ENCODE measurements at places on chromosomes 5 and 9. TPM values are rescaled to one million over a fixed set of nuclear protein-coding genes. Genes with fewer than 3 reads are reported as not detected.

DNA sequence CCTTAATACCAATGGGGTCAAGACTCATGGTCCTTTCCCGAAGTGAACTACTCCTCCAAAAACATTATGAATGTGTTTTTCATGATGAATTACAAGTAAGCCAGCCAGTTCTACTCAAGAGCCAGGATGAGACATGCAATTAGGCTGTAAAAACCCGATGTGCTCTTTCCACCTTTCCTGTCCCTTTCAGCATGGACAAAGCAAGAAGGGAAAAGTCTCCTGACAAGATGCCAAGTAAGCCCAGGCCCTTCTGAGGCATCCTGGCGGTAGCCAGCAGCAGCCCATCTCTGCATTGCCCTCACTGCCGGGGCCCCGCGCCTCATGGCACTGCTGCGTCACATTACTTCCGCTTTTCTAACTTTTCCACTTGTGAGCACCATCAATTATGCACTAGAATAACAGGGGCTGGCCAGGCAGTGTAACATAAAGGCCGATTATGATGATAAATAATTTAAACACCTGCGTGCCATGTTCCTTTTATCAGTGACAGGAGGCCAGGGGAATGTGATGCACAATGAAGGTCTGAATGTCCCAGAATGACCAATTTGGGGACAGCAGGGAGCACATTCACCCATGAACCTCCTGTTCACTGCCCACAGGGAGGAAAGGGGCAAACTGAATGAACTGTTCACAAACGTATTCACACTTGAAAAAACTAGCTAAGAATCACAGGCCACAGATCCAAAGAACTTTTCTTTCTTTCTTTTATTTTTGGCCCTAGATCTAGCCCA lies 37.4 kb downstream of the EFNA5 start:
- DNase-seq = no peak

Gene DDX31
- 7.7 TPM for total RNA-seq

- no peak for DNase-seq
Observed at GRCh38 chr5:72213482-72213881, 106.2 kb downstream of the MAP1B start.

DNA sequence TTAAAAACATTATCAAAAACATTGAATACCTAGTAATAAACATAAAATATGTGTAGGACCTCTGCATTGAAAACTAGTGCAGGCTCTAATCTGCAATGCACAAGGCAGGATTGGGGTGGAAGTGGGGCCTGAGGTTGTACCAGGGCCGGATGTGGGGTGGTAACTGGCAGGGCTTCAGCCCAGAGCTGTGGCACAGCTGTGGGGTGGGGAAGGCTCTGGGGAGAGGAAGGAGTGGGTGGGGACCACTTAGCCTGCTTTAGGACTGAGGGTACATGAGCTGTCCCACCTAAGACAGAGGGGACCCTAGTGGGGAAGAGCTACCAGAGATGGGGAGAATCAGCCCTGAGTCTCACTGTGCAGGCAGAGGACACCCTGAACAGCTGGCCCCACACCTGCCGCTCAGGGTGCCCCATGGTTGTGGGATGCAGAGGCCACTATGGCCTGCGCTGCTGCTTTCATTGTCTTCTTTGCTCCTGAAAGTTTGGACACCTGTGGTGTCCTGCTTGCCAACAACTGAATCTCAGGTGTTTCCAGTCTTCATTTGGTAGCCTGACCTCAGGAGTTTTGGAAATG lies 311.4 kb downstream of the TLE4 start:
- no peak for DNase-seq

GRCh38 chr5:9112520-9113291 lies 433.2 kb downstream of the SEMA5A start:
- no peak for DNase-seq

- DNase-seq = no peak
Observed at GRCh38 chr9:89983411-89983810, 378.6 kb downstream of the GADD45G start.

Gene PTBP3
- total RNA-seq = 18.7 TPM

Gene HINT2
- total RNA-seq = 71.5 TPM

Gene ANKRD18B
- 0.40 TPM for total RNA-seq

Gene MIGA2
- total RNA-seq = 22.1 TPM

Gene TAF11L10
- total RNA-seq = not detected

Gene POC5
- total RNA-seq = 2.8 TPM

DNA sequence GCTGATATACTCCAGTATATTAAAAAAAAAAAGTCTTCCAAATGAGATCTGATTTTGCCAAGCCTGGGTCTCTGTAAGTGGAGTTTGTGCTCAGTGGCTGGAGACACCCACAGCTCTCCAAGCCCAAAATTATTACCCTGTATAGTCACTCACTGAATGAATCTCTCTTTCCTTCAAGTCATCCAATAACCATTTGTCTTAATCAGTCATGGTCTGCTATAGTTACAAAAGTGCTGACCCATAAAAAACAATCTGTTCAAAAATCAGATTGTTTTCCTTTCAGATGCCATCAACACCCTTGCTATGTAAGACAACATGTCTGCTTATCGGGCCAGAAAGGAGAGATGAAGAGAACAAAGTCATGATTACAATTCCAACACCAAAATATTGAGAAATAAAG lies 159.4 kb upstream of the FST start:
- no peak for DNase-seq

GRCh38 chr5:359301-359897 lies 37.9 kb downstream of the AHRR start:
- no peak for DNase-seq

Gene SLC25A2
- total RNA-seq = 0.25 TPM

- DNase-seq = no peak
Observed at GRCh38 chr9:137813651-137814415, 63.7 kb upstream of the CACNA1B start.

- DNase-seq = no peak
Observed at GRCh38 chr9:77997611-77998284, 33.9 kb downstream of the GNAQ start.

- no peak for DNase-seq
Observed at GRCh38 chr9:120303519-120303918, 276.4 kb downstream of the CDK5RAP2 start.

GRCh38 chr9:93182572-93182971 lies 1.4 kb upstream of the WNK2 start:
- DNase-seq = no peak

DNA sequence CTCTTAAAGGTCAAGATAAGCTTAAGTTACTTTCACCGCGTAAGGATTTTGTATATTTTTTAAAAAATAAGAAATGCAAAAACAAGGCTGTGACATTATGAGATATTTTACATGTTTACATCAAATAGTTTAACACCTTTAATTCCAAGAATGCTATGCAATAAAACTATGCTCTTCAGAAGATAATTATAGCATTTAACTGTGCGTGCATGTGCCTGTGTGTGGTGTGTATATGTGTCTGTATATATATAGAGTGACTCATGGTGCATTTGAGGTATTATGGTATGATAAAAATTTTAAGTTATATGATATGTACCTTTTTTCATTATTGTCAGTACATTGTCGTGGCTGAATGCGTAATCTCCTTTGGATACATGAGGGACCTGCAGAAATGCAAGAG lies 539.3 kb downstream of the PDE4D start:
- no peak for DNase-seq

GRCh38 chr9:91408475-91408874 lies 15.2 kb downstream of the NFIL3 start:
- DNase-seq = no peak

GRCh38 chr5:51694826-51695225 lies 311.6 kb downstream of the ISL1 start:
- no peak for DNase-seq

- no peak for DNase-seq
Observed at GRCh38 chr9:133387680-133388079, 11.5 kb downstream of the STKLD1 start.

- no peak for DNase-seq
Observed at GRCh38 chr5:57738787-57739186, 256.2 kb upstream of the ACTBL2 start.

- peak; percentile 31 for DNase-seq
Observed at GRCh38 chr5:1520791-1521453, 2.8 kb downstream of the LPCAT1 start.

DNA sequence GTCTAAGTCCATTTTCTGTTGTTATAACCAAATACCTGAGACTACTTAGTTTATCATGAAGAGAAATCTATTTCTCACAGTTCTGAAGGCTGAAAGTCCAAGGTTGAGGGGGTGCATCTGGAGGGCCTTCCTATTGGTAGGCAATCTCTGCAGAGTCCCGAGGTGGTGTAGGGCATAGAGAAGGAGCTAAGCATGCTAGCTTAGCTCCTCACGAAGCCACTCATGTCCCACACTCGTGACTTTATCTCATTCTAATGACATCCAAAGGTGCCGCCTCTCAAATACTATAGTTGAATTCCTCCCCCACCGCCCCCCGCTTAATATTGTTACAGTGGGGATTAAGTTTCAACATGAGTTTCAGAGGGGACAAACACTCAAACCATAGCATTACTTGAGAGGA lies 36.0 kb upstream of the ZBED3 start:
- DNase-seq = no peak

Gene PCDHB4
- total RNA-seq = 0.35 TPM

DNA sequence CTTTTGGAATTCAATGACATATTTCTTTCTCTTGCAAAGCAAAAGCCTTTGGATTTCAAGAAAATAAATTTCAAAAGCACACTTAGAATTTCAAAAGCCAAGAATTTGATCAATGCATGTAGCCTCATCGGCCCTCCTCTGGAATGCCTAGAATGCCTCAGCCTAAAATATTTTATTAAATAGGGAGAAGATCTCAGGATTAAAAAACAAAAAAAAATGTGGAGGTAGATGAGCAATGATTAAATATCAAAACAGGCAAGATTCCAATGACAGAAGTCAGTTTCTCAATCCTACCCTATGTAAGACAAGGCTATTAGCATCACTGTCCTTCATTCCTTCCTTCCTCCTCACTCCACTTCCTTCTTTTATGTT lies 169.0 kb downstream of the CDH6 start:
- no peak for DNase-seq

Gene CDKN2B-AS1
- total RNA-seq = not detected
